Tongue (tissue), 3 donors: ENCODE measurements at places on chromosomes 16 and 17. TPM values are rescaled to one million over a fixed set of nuclear protein-coding genes. Genes with fewer than 3 reads are reported as not detected.

The CIITA gene
- 7.2 TPM for total RNA-seq

The FN3K gene
- 8.4 TPM for total RNA-seq

The OR3A3 gene
- not detected for total RNA-seq

The COASY gene
- 20.4 TPM for total RNA-seq

The SPN gene
- 0.62 TPM for total RNA-seq

The ANKFN1 gene
- total RNA-seq: 1.7 TPM
